HL-60 (cell line): ENCODE measurements at places on chromosomes 4 and X.

GRCh38 chrX:143854006-143854405 lies 29.9 kb upstream of the UBE2NL start:
- no peak for DNase-seq

- DNase-seq, result no peak
Measured at GRCh38 chr4:183164963-183165362, 65.9 kb downstream of the WWC2 start.

GRCh38 chr4:122882857-122883735 lies 39.3 kb downstream of the NUDT6 start:
- no peak for DNase-seq

DNA sequence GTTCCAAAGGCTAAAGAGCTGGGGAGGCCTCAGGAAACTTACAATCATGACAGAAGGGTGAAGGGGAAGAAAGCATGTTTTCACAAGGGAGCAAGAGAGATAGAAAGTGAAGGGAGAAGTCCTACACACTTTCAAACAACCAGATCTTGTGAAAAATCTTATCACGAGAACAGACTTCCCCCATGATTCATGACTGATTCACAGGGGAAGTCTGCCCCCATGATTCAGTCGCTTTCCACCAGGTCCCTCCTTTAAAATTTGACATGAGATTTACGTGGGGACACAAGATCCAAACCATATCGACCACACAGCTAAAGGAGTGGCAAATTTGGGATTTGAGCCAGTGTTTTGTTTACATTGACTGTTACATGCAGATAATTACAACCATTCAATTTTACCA lies 971.1 kb upstream of the HS3ST1 start:
- DNase-seq, result no peak

DNA sequence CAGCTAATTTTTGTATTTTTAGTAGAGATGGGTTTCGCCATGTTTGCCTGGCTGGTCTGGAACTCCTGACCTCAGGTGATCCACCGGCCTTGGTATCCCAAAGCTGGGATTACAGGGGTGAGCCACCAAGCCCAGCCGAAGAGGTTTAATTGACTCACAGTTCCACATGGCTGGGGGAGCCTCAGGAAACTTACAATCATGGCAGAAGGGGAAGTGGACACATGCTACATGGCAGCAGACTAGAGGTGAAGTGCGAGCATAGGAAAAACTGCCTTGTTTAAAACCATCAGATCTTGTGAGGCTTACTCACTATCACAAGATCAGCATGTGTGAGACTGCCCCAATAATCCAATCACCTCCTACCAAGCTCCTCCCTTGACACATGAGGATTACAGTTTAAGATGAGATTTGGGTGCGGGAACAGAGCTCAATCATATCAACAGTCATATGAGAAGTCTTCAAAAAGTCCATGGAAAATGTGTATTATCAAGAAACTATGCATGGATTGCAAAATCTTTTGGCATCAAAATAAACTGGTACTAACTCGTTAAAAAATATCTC lies 25.8 kb upstream of the RPL39 start:
- DNase-seq, result no peak

DNA sequence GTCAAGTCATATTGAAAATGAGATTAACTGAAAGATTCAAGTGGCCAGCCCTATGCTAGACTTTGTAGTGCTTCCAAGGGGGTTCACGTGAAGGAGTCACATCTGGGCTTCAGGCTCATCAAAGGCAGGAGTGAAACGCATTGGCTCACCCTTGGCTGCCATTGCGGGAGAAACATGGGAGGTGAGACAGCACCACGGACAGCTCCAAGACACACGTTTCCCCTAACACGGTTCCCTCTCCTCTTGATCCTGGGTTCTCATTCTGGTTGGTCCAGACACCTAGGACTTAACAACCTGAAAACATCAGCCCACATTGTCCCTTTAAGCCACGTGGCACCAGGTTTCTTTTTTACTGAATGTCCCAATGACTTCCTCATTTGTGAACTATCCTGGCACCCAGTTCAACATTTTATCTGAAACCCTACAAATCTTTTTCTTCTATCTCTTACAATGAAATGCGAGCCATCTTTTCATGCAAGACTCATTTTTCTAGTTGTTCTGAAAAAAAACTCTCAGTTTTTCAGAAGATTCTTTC lies 279.0 kb upstream of the VCX3A start:
- no peak for DNase-seq

DNA sequence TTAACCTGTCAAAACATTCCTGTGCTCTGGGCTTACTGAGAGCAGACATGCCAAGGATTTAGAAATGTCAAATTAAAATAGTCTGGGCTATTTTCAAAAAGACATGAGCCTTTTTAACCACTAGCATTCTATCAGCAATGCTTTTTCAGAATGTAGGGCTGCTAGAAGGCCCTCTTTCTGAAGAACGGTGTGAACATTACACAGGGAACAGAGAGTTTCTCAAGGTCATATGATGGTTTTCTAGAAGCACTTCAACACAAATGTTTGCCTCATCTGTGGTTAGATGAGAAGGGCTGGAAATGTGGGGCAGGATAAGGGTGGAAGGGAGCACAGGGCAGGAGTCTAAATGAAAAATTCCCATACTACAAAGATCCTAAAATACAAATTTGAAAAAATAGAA lies 39.3 kb downstream of the GRIA3 start:
- DNase-seq, result no peak

GRCh38 chr4:147289181-147289580 lies 191.7 kb upstream of the EDNRA start:
- no peak for DNase-seq

- no peak for DNase-seq
Measured at GRCh38 chr4:156635051-156635450, 336.5 kb downstream of the PDGFC start.

DNA sequence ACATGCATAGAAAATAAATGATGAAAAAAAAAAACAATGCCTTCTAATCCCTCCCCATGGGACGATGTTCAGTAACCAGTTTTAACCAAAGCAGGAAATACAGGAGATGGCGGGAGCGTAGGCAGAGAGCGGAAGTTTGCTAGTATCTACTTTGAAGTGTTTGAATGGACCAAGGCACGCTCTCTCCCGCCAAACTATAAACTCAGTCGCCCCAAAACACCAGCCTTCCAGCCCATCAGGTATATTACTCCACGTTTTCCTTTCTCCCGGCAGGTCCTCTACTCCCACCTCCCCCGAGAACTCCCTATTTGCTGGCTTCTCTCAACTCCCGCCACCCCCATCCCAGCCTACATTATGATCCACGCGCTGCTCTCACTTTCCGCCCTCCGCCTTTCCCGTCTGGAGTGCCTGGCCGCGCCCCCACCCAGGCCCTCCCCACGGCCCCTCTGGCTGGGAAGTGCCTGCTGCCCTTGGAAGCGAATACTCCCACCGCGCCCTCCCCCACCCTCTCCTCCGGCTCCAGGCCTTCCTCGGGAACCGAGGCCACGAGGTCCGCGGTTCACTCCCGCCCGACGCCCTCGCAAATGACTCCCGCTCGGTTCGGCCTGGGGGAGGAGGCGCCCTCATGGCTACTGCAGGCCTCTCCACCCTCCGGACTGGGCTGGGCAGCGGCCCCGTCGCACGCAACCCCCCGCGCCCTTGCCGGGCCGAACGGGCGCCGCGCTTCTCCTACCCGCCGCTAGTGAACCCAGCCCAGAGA lies 723 bp downstream of the DHX15 start:
- DNase-seq, result no peak
